Activated T-helper 1 cell treated with anti-CD3 and anti-CD28 coated beads, Interleukin-2, amount 50 U/mL, for 16 hours (primary cell): ENCODE measurements at places on chromosomes 1 and 21.

DNA sequence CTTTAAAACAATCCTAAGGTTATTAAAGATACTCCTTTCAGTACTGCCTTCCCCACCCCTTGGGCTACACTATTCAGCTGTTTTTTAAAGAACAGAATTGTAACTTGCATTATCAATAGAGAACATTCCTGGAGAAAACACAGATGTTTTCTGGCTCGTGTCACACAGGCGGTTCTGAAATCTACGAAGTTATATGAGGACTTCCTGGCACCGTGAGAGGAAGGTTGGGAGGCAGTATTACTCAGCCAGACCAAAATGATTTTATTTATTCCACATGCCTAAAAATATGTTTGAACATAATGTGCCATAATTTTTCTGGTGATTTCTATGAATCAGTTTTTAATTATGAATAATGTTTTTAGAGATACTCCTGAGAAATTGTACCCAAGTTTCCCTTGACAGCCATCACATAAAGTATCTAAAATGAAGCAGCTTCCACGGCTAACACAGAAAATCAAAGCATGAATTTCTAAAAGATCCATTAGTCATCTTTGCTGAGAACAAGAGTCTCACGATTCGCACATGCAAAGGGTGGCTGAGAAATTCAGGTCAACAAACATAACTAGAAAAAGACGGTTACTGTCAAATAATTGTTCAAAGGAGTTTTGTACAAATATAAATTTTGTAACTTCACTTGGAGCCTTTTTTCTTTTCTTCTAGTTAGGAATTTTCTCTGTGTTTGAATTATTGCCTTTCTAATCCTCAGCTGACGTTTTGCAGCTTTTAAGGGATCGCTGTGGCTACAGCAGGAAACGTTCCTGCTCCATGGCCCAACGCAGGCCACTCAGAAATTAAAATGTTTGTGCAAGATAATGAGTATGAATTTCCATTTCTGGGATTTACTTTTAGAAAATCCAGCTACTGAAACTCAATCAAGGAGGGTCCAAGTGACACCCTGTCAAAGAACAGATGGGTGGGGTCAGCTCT, 8.0 kb upstream of the SIM2 start:
- no peak for DNase-seq

DNA sequence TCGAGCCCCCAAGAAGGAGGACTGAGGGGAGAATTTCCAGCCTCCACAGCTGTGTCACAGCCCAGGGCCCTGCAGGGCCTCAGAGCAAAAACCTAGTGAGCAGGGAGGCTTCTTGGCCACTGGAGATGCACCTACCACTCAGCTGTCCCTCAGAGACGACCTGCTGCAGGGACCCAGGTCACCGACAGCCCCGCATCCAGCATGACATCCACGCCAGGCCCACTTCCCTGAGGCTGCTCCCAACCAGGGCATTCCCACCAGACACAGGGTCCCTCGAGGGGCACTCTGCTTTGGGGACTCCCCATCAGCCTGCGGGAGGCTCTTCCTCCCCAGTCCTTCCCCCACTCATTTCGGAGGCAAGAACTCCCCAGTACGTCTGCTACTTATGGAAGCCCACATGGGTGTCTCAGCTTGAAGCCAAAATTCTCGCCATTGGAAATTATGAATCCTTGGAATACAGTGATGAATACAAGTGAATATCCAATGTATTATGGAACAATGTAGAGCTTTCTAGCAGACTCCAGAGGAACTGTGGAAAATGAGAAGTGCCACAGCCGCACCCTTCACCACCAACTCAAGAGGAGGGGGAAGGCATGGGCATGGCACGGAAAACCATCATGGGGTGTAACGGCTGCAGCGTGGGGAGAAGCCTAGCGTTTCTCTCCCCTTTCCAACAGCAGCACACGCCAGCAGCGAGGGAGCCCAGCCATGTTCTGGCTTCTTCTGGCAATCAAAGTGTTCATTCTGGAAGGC, 6.9 kb downstream of the TFF3 start:
- DNase-seq: no peak

- DNase-seq: no peak
Measured at GRCh38 chr1:87958716-87959115, 630.0 kb downstream of the LMO4 start.

DNA sequence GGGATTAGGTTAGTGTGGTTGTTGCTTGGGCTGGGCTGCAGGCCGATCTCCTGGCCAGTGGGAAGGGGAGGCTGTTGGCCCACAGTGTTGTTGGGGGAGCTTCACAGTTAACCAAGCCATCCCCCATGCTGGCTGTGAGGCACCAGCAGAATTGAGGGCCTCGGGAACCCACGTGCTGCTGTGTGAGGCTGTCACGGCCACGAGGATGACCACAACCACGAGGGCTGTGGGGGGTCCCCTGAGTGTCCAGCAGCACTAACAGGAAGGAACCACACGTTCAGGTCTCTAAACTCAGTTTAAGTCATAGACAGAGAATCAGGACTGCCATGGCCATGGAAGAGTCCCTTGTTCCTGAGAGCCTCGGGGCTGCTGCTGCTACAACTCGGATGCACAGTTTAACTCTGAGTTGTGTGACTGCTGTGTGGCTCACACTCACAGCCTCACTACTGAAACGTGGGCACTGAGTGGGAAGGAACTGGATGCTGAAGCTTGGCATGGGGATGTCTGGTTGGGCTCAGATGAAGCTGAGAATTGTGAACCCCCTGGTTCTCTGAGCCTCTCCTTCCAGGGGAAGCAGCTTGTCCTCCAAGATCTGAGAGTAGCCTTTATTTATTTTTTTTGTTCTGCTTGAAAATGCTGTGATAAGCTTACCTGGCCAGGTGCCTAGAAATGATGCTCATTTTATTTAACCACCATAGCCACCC, 4.8 kb upstream of the MMEL1 start:
- DNase-seq: no peak

DNA sequence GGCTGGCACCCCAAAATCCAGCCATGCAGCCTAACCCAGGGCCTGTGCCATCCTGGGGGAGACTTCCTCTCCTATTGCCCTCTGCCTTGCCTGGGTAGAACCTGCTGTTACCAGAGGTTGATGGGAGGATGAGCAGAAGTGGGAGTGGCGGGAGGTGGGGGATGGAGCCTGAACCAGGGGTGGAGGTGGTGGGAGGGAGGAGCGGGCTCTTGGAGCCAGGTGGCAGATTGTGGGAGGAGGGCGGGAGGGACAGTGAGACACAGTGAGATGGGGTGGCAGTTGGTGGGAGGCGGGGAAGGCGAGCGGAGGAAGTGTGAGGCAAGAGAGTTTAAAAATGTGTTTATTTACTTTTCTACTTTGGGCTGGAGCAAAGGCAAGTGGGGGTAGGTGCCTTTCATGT, 87.3 kb downstream of the KCNJ6 start:
- DNase-seq: no peak

- no peak for DNase-seq
Measured at GRCh38 chr1:38267037-38268036, 220.7 kb upstream of the POU3F1 start.

- DNase-seq: no peak
Measured at GRCh38 chr1:25772692-25773245, 27.2 kb upstream of the SELENON start.

GRCh38 chr1:116941670-116942069, 32.0 kb downstream of the PTGFRN start:
- no peak for DNase-seq

DNA sequence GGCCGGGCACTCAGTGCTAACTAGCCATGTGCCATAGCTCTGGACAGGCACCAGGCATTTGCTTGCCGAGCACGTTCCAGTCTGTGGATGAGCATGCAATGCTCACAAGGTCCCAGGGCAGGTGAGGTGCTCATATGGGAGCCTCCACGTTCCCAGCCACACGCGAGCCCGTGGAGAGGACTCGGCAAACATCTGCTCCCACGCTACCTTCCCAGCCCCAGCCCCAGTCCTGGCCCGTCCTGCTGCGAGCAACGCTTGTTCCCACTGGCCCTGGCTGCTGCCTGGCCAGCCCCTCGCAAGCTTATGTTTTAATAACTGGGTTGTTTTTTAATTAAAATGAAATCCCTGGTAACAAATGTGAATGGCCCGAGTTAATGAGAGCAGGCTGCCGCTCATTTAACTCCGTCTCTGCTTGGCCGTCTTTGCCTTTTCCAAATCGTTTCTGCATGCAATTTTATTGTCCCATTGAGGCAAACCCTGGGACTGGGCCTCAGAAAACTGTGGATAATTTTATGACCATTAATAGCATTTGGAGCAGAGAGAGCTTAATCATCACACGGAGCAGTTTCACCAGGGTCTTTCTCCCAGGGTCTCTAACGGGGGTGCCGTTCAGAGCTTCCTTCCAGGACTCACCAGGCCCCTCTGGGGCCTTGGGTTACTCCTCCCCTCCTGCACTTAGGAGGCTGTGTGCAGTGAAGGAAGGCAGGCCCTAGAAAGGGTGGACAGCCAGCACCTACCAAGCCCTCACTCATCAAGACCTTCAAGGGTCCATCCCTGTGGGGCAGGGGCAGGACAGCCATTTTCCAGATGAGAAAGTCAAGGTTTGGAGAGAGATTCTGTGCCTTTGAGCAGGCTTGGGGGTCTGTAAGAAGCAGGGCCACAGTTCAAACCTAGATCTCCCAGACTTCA, 136.8 kb downstream of the GLIS1 start:
- no peak for DNase-seq

DNA sequence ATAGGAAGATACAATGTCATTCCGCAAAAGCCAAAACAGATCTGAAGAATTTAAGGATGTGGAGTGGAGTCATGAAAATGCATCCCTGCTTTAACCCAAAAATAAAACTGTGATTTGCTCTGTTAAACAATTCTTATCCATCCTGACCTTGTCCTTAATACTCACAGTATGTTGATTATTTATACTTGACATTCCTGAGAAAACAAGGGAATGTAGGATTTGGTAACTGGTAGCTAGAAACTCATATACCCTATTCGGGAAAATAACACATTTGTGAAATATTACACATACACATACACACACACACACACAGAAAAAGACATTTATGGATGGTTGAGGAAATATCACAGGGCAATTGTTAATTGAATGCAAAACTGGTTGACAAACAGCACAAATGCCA, 80.2 kb downstream of the FMN2 start:
- no peak for DNase-seq

- no peak for DNase-seq
Measured at GRCh38 chr1:156444407-156445001, 56.1 kb downstream of the MEF2D start.

DNA sequence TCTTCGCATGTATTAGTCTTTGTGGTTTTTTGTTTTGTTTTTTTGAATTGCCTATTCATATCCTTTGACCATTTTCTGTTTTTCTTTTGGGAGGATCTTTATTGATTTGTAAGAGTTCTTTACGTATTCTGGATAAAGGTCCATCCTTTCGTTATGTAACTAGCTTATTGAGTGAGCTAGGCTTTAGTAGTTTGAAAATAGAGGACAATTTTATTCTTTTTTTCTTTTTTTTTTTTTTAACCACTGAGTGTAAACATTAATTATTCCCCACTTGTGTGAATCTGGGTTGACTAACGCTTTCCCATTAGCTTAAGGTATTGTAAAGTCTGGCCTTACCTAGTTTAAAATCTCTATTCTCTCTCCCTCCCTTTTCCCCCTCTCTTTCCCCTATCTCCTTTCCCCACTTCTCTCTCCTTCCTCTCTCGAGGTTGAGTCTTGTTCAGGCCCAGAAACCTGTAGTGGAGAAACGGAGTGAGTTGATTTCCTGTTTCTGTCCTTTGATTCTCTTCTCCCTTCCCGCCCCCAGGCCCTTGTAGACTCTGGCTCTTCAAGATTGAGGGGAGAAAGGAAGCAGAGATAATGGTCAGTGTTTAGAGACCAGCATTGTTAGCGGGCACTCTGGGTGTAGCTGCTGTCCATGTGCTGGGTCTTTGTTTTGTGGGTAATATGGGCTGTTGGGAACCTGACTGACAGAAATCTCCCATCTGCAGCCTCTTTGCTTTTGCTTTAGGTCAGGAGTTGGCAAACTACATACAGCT, 1.5 kb downstream of the MORC3 start:
- no peak for DNase-seq
